ENCODE measurements at places on chromosomes 4 and X. TPM values are rescaled to one million over a fixed set of nuclear protein-coding genes. Genes with fewer than 3 reads are reported as not detected.

DNA sequence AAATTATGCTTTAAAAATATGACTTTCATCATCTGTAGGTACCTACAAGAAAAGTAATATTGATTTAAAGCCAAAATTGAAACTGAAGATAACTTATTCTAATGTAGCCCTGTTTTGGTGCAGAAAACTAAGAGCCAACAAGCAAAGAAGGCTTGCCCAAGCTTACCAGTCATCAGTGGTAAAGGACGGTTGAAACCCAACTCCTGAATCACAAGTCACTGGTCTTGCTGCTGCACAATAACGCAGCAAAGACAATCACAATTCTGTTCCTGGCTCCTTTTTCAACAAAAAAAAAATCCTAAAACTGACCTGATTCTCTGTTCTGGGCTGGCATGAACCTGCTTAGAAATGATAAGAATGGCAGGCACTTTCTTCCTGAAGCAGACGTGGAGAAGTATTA lies 34.5 kb downstream of the WDFY3 start:
- DNase-seq: no peak

- no peak for DNase-seq
These were observed 97.6 kb downstream of the CPE start for GRCh38 chr4:165476214-165477098.

The ARHGEF6 gene
- total RNA-seq: 99.0 TPM

GRCh38 chr4:113849771-113850170 lies 88.2 kb upstream of the CAMK2D start:
- no peak for DNase-seq

The ATP1B4 gene
- total RNA-seq: not detected

DNA sequence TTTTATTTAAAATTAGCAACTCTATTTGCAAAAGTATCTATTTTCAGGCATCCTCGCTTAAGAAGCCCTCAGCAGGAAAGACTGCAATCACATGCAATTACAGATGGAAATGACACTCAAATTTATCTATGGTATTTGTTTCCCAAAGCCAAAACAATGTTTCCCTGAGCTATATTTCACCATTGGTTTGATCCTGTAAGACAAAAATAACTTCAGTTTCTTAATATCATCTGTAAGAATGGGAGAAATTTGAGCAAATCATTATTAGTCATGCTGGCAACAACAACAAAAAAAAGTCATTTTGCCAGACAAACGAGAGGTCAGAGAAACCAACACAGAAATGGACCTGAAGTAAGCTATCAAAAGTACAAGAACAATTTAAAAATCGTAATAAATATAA lies 204.1 kb downstream of the NR3C2 start:
- DNase-seq: no peak

DNA sequence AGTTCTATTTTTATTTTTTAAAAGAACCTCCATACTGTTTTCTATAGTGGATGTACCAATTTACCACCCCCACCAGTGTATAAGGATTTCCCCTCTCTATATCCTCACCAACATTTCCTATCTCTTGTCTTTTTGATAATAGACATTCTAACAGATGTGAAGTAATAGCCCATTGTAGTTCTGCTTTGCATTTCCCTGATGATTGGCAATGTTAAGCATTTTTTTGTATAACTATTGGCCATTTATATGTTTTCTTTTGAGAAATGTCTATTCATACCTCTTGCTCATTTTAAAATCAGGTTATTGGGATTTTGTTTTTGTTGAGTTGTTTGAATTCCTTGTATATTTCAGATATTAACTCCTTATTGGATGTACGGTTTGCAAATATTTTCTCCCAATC lies 251.1 kb upstream of the HTR2C start:
- no peak for DNase-seq

- no peak for DNase-seq
These were observed 418.5 kb upstream of the CPEB2 start for GRCh38 chr4:14583752-14584151.

DNA sequence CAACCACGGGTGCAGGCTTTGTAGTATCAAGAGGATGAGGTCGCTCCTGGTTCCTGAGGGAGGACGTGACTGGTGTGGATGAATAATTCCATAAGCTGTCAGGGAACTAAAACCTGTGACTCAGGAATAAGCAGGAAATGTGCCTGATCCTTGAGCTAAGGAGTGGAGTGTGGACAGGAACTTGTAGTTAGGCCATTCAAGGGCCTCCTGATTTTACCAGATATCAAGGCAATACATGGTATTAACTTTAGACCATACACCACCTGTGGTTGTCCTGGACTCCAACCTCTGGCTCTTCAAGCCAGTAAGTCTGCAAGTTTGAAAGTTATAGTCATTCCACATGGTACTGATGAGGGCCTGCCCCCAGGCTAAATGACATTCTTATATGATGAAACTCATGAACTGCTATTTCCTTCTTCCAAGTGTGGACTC lies 12.1 kb upstream of the ING2 start:
- no peak for DNase-seq

The AFF2 gene
- 0.13 TPM for total RNA-seq

- no peak for DNase-seq
These were observed 149.5 kb downstream of the PJA1 start for GRCh38 chrX:69015564-69016292.

The JCHAIN gene
- total RNA-seq: not detected

DNA sequence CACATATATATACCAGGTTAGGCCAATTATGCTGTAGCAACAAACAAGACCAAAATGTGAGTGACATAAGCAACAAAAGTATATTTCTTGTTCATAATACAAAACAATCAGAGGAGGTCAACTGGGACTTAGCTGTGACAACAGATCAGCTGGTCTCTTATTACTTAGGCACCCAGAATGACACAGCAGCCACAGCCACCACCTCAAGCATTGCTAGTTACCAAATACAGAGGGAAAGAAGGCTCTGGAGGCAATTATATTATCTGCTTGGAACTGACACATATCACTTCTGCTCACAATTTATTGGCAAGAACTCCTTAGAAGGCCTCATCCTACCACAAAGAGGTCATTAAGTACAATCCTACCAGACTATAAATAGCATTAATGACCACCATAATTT lies 15.2 kb downstream of the ATOH1 start:
- no peak for DNase-seq

Data from activated CD8-positive, alpha-beta T cell treated with anti-CD3 and anti-CD28 coated beads, Interleukin-2, amount 10 ng/mL, durations not matched to agents 7 days and 5 days (primary cell).